ENCODE measurements at places on chromosomes 3 and 15.

DNA sequence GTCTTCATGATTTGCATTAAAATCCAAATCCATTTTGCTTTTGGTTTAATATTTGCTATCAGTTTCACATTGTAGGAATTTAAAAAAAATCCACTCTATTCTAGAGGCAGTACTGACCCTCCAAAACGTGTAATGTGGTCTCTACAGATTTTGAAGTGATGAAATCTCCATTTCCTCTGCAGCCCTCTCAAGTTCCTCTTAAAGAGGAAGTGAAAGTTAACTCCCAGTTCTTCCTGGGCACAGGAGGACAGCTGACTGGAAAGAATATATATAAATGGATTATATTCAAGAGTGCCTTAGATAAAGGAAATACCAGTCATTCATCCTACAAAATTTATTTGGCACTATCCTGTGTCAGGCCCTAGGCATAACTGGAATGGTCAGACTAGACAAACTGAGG lies 83.5 kb upstream of the PLCL2 start:
- no peak for DNase-seq

- DNase-seq, result no peak
Observed at GRCh38 chr15:74264081-74264501, 28.0 kb downstream of the CCDC33 start.

DNA sequence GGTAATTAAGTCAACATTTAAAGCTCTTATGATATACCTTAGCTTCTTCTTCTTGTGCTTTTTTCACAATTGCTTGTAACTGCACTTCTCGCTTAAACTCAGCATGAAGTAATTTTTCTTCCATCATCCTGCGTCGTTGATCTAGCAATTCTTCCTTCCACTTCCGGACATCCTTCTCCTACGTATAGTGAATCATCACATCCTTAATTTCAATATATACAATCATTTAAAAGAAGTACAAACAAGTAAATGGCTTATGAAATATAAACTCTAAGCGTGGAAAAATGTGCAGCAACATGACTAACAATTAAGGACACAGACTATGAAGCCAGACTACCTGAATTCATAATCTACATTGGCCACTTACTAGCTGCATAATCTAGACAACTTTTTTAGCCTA lies 151.4 kb downstream of the SCAPER start:
- no peak for DNase-seq

GRCh38 chr3:54447427-54447826 lies 325.1 kb downstream of the CACNA2D3 start:
- DNase-seq, result no peak

DNA sequence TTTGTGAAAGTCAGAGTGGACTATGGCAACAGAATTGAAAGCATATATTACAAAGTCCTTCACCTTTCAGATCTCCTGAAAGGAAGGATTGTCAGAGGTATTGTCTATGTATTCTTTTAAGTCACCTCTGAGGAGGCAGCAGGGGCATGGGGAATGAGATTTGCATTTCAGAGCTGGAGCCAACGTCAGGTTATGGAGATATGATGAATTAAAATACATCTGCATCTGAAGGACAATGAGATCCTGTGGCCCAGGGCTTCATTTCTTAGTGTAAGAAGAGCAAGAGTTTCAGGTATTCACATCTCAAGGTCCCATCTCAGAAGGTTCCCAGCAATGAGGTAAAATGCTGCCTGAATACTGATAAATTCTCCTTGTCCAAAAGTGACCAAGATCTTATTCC lies 695.8 kb downstream of the TUSC7 start:
- no peak for DNase-seq

- DNase-seq, result no peak
Observed at GRCh38 chr15:46416544-46416943, 781.7 kb downstream of the SQOR start.

- DNase-seq, result no peak
Observed at GRCh38 chr3:84906065-84906464, 52.7 kb upstream of the CADM2 start.

- DNase-seq, result no peak
Observed at GRCh38 chr3:13571264-13571663, 22.3 kb downstream of the FBLN2 start.

DNA sequence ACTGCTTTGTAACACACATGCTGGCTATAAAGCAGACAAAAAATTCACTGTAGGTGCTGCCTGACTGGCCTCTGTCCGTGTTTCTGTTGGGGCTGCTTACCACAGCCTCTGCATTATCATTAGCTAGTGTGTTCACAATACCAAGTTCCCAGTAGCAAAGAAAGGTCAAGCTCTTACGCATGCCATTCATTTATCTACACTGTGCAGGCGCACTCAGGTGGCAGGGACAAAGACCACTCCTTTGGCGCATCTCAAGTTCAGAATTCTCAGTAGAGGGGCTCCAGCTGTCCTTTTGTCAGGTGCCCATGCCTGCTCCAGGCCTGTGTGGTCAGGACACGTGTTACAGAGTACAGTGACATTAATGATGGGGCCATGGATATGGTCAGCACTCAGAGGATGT lies 22.3 kb downstream of the MLH1 start:
- no peak for DNase-seq

GRCh38 chr3:152205097-152205593 lies 63.6 kb upstream of the MBNL1 start:
- DNase-seq, result no peak

DNA sequence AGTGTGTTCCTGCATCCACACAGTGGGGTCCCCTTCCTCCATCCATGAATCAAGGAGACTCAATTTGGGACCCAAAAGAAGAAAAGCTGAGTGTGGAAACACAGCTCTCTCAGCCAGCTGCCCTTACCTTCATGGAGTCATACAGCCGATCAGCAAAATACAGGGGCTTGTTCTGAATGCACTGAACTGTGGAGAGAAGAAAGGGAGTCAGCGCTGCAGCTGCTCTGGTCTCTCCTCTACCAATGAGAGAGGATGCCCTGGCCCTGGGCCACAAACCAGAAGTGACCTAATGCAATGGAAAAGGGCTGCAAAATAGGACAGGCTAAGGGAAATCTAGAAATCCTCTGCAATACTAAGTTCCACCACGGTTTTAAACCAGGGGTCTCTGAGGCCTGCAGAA lies 46.7 kb downstream of the ANXA2 start:
- no peak for DNase-seq

GRCh38 chr3:37092484-37092883 lies 81.9 kb downstream of the LRRFIP2 start:
- no peak for DNase-seq

DNA sequence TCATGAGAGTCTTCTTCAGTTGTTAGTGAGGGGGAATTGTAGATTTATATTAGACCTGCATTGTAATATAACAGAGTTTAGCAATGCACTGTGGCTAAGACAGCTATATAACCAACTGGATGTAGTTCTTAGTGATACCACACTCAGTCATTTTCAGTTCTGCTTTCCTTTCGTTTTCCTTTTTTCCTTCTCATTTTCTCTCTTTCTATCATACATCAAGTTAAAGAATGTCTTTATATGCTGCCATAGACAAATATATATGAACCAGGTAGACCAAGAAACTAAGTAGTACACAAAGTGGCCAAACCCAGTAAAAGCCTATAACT lies 43.7 kb upstream of the CD47 start:
- DNase-seq, result no peak

- no peak for DNase-seq
Observed at GRCh38 chr3:135226057-135226456, 431.0 kb downstream of the EPHB1 start.

- no peak for DNase-seq
Observed at GRCh38 chr3:187139895-187140253, 578 bp upstream of the RPL39L start.

DNA sequence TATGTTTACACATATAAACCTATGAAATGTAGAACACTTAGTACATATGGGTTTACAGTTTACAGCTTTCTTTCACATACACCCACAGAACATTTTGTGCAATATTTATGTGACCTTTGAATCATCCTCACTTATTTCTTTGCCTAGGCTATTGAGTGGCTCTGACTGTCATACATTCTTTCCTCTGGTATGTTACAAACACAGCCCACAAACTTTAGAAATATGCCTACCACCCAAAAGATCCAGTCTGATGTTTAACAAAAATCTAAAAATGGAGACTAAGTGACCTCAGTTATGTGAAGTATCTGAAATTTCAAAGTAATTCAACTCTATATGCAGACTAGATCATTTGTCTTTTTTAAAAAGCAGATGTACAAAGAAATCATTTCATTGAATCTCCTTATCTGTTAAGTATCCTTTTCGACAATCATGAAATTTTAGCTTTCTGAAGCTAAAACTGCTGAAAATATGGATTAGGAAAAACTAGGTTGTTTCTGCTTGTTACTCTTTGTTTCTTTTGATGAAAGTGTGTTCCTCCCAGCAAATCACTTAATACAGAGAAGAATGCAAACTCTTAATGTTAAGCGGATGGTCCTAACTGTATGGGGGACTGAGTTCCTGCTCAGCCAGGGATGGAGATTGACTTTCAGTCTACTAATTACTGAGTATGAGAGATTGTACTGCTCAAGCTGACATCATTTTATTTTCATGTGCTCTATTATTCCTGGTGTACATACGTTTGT lies 27.7 kb downstream of the CCDC54 start:
- DNase-seq, result no peak

- DNase-seq, result peak; percentile 76
Observed at GRCh38 chr3:113695786-113696645, at the start of gene USF3. Gene USF3 (minus strand): TSS chr3:113696642. CDS start chr3:113674878, 21,764 bp downstream.

DNA sequence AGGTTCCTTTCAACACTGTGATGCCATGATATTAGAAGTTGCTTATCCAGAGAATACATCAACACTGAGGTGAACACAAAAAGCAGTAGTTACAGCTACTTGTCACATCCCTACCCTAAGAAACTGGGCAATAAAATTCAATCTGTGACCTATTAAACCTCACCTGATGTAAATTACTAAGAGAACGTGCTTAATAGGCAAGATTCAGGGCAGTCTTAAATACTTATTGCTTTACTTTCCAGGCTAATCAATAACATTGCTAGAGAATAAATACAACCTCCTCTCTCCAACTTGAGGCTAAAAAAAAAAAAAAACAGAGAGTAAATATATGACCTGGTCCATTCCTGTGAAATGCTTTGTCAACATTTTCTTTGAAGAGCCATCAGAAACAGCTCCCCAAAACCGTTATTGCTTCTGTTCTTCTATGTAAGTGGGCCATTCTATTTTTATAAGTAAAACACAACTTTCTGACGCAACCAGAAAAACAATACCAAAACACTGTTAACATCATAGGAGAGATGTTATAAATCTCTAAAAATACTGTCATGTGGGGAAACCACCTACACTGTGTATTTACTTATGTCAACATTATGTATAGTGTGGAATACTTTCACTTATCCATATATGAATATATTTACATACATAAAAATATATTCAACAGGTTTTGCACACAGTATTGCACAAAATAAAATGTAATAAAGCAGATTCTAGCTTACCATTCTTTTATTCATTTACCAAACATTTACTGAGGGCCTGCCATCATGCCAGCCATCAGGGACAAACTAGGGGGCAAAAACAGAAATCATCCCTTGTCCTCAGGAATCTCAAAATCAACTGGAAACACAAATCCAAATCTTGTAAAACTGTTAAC lies 2.7 kb downstream of the NKIRAS1 start:
- DNase-seq, result no peak

- DNase-seq, result no peak
Observed at GRCh38 chr3:14536837-14537589, 3.1 kb downstream of the GRIP2 start.

- no peak for DNase-seq
Observed at GRCh38 chr15:77221708-77222107, 150.8 kb upstream of the TSPAN3 start.

- DNase-seq, result no peak
Observed at GRCh38 chr3:33786565-33787327, 11.7 kb upstream of the PDCD6IP start.

- DNase-seq, result no peak
Observed at GRCh38 chr3:178513546-178514380, 22.5 kb upstream of the KCNMB2 start.

DNA sequence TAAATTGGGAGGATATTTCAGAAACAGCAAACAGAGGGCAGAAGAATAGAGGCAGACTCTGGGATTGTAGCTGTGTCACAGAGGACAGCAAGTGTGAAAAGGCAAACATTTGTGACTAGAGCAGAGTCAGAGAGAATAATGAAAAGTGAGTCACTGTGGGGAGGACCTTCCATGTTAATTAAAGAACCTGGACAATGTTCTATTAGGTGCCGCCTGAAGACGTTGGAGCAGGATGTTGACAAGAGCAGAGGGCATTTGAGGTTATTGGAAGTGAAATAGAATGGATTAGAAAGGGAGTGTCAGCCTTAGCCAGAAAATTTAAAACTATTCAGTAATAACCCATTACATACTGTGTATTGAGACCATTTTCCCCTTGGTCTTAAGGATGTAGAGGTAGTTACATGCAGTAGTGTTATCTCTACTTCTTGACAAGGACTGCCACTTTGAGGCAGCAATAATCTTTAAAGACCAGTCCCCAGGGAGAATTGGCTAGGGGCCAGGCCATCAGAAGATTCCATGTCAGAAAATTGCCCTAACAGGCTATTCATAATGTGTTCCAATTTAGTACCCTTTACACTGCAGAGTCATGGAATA lies 5.8 kb downstream of the ACKR2 start:
- DNase-seq, result no peak

DNA sequence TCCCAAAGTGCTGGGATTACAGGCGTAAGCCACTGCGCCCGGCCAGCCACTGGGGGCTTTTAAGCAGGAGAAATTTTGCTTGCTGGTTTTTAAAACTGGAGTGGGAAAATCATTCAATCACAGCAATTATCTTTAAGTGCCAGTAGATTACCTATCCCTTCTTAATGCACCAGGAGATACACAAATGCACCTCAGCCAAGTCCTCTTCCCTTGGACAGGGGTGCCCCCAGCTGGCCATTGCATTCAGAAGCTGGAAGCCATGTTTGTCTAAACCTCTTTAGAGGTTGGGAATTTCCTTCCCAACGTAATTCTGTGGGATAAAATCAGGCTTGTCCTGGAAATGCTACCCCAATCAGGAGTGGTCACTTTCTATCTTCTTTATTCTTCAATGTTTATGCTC lies 26.6 kb downstream of the MIX23 start:
- DNase-seq, result no peak

- no peak for DNase-seq
Observed at GRCh38 chr15:57922776-57923175, 142.7 kb downstream of the ALDH1A2 start.

DNA sequence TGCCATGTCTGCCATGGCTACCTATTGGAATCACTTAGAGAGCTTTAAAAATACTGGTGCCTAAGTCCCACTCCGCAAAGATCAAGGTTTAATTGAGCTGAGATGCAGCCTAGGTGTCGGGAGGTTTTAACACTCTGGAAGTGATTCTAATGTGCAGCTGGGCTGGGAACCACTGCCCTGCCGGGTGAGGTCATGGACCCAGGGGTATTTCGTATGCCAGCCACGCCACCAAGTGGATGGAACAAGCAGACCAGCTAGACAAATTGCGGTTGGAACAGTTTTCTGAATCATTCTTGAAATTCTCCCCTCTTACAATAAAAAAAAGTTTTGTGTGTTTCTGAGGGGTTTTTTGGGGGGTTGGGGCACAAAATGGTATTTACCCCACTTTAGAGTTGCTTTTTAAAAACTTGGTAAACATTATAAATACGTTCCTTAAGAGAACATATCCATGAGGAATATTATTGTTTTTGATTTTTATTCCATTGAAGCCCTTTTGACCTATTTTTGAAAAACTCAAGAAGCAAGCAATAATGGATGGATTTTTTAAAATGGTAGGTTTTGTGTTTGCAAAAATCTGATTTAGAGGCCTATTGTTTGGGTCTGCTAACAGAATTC lies 66.2 kb upstream of the CSTA start:
- peak; percentile 56 for DNase-seq
